ENCODE measurements at places on chromosomes 7 and 10. TPM values are rescaled to one million over a fixed set of nuclear protein-coding genes. Genes with fewer than 3 reads are reported as not detected.

Gene IGF2BP3
- 1.1 TPM for total RNA-seq

Gene KCP
- 0.19 TPM for total RNA-seq

GRCh38 chr7:157676456-157677255 is 339.9 kb downstream of the DNAJB6 start:
- no peaks in the 10 kb centered on the region for H3K36me3 ChIP-seq
- H3K4me1 ChIP-seq, result no peaks in the 10 kb centered on the region
- DNase-seq, result no peak
- H3K27ac ChIP-seq, result no peak overlapping the region
- H3K27me3 ChIP-seq, result peaks cover 50% of the 10 kb centered on the region
- H3K4me3 ChIP-seq, result no peak overlapping the region

Gene CC2D2B
- 0.53 TPM for total RNA-seq

DNA sequence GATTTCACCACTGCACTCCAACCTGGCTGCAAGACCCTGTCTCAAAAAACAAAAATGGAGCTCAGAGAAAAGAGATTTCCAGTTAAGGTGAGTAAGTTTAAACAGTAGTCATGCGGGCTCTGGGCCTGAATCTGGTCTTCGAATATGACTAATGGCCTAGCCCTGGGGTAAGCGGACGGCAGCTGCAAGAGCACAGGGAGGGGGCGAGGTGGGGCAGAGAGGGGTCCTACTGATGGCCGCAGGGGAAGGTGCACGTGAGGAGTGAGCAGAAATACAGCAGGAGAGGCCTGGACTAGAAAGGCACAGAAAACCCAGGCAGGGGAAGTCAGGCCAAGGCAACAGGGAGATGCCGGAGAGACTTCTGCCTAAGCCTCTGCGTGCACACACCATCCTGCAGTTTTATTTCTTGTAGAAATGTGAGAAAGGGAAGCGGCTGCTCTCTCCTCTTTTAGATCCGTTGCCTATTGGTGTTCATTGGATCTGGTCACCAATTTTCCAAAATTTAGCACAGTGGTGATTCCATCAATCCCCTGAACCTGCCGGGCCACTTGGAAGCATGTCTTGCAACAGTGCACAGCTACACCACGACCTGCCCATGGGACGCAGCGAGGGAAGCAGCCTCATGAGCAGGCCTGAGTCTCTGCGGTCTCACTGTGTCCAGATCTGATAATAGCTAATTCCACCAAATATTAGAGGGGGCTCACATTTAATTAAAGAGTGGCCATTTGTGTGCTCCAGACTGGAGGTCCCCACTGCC is 139.0 kb downstream of the PAXIP1 start:
- no peak overlapping the region for H3K27ac ChIP-seq
- DNase-seq, result no peak
- no peak overlapping the region for H3K4me3 ChIP-seq
- H3K36me3 ChIP-seq, result no peaks in the 10 kb centered on the region

Gene SORCS1
- 0.51 TPM for total RNA-seq

DNA sequence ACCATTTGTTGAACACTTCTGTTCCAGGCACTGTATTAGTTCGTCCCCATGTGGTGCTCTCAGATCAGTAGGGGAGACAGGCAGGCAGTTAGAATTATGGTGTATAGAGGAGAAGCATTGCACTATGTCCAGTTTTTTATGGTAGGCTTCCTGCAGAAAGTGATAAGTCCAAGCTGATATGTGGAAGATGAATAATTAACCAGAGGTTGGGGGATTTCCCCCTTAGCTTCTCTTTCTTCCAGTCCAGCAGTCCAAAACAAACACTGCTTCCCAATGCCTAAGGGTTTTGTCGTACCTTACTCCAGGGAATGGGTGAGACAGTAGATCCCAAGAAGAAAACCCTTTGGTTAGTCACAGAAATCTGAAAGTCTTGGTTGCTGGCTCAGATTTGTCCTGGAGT is 19.2 kb downstream of the HIF1AN start:
- DNase-seq, result no peak
- H3K36me3 ChIP-seq, result peaks cover 33% of the 10 kb centered on the region
- H3K4me3 ChIP-seq, result no peak overlapping the region
- H3K27me3 ChIP-seq, result no peaks in the 10 kb centered on the region
- peaks cover 5% of the 10 kb centered on the region for H3K4me1 ChIP-seq
- no peak overlapping the region for H3K27ac ChIP-seq

GRCh38 chr10:5047912-5048628 is 44.4 kb upstream of the AKR1C2 start:
- H3K4me1 ChIP-seq, result no peaks in the 10 kb centered on the region
- no peaks in the 10 kb centered on the region for H3K27me3 ChIP-seq
- H3K36me3 ChIP-seq, result no peaks in the 10 kb centered on the region

- H3K4me3 ChIP-seq, result no peak overlapping the region
- H3K27ac ChIP-seq, result no peak overlapping the region
- H3K4me1 ChIP-seq, result peaks cover 19% of the 10 kb centered on the region
- H3K36me3 ChIP-seq, result peaks cover 23% of the 10 kb centered on the region
These were observed 5.8 kb downstream of the ADO start for GRCh38 chr10:62810156-62810902.

DNA sequence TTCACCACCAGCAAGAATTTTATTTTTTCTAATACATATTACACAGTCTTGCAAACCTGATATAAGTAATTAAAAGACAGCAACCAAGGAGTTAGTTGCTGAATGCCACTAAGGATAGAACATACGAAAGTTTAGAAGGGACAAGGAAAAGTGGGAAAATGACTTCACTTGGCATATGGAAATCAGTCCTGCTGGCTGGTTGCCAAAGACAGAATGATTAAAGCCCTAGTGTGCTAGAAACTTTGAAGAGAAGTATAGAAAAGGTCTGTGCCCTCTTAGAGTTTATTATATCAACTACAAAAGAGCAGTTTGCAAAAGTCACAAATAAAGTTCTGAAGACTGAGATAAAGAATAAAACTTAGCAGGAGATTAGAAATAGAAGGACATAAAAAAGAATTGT is 5.8 kb upstream of the YAE1 start:
- DNase-seq, result no peak
- H3K36me3 ChIP-seq, result no peaks in the 10 kb centered on the region
- no peaks in the 10 kb centered on the region for H3K4me1 ChIP-seq
- H3K27me3 ChIP-seq, result no peaks in the 10 kb centered on the region
- H3K4me3 ChIP-seq, result no peak overlapping the region
- H3K27ac ChIP-seq, result no peak overlapping the region

Gene NANOS1
- 29.9 TPM for total RNA-seq

Gene SPAM1
- total RNA-seq, result 0.09 TPM
